K562 (cell line): ENCODE measurements at places on chromosomes 11 and 22.
A peak's percentile ranks its signal among the peaks of the same experiment; 100 is the strongest.

GRCh38 chr11:12377824-12378593 lies 638 bp downstream of the PARVA start:
- no peak for DNase-seq

GRCh38 chr22:40491990-40492631 lies 121.7 kb downstream of the SGSM3 start:
- no peak for DNase-seq

DNA sequence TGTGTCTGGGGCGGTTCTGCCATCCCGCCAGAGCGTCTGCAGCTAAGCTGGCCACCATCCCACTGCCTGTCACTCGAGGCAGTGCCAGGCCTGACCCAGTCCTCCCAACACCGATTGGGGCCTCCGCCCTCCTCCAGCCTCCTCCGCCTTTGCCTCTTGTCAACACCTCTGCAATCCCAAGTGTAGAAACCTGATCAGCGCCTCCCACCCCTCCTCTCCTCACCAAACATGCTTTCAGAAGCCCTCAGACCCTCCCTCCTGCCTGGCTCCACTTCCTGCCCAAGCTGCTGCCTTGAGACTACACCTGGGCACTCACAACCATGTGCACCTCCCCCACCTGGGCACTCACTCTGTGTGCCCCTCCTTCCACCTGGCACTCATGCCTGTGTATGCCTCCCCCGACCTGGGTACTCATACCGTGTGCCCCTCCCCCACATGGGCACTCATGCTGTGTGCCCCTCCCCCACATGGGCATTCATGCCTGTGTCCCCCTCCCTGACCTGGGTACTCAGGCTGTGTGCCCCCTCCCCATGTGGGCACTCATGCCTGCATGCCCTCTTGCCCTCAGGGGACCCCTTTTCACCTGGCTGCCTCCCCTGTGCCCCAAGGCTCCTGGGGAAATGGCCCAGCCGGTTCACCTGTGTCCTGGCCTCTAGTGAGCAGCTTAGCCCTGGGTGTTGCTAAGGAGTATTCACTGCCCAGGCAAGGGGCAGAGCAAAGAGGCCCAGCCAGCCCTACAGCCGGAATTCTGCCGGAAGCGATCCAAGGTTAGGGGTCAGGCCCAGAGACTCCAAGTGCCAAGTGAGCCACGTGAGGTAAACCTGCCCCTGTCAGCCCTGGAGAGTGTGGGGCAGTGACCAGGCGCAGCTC lies 5.5 kb upstream of the IFITM10 start:
- DNase-seq, result no peak

- no peak for DNase-seq
These were observed 745.0 kb downstream of the NTM start for GRCh38 chr11:132115454-132115853.

GRCh38 chr11:67483831-67484665 lies 1.2 kb downstream of the AIP start:
- peak; percentile 56 for DNase-seq

DNA sequence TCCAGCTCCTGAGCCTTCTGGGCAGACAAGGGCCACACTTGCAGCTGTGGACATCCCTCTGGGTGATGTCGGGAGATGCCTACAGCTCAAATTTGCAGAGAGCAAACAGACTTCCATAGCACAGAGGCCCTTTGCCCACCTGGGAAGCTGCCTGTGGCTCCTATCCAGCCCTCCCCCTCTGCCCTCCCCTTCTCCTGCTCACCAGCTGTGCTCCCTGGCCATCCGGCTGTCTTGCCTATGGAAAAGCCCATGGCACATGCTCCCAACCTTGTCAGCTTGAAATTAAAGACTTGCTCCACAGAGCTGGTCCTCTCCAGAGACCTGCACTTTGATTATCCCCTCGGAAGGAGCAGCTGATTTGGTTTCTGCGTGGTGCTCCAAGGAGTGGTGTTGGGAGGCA lies 118.9 kb upstream of the NECTIN1 start:
- DNase-seq, result no peak

- DNase-seq, result no peak
These were observed 462.1 kb downstream of the OPCML start for GRCh38 chr11:133070021-133070713.

GRCh38 chr11:119376197-119376847 lies 5.2 kb downstream of the USP2 start:
- no peak for DNase-seq
